ENCODE measurements at places on chromosomes 16 and 17.

DNA sequence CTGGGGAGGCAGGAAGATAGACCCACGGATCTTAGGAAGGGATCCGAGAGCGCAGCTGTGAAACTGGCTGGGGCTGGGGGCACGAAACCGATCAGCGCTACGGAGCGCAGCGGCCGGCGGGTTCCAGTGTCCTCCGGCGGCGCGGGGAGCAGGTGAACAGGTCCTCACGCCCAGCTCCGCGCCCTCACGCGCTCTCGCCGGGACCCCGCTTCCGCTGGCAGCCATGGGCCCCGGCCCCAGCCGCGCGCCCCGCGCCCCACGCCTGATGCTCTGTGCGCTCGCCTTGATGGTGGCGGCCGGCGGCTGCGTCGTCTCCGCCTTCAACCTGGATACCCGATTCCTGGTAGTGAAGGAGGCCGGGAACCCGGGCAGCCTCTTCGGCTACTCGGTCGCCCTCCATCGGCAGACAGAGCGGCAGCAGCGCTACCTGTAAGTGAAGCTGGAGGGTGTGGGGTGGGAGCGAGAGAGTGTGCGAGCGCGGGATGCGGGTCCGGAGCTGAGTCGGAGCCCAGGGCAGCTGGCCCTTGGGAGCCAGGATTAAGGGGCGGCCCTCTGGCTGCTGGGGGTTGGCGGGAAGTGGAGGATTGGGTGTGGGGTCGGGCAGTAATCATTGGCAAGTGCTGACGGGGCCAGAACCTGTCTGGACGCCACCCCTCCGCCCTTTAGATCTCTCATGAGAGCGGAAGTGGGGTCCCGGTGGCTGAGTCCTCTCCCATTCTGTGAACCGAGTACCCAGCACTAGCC lies 479 bp downstream of the ITGA3 start:
- peak; percentile 19 for DNase-seq

DNA sequence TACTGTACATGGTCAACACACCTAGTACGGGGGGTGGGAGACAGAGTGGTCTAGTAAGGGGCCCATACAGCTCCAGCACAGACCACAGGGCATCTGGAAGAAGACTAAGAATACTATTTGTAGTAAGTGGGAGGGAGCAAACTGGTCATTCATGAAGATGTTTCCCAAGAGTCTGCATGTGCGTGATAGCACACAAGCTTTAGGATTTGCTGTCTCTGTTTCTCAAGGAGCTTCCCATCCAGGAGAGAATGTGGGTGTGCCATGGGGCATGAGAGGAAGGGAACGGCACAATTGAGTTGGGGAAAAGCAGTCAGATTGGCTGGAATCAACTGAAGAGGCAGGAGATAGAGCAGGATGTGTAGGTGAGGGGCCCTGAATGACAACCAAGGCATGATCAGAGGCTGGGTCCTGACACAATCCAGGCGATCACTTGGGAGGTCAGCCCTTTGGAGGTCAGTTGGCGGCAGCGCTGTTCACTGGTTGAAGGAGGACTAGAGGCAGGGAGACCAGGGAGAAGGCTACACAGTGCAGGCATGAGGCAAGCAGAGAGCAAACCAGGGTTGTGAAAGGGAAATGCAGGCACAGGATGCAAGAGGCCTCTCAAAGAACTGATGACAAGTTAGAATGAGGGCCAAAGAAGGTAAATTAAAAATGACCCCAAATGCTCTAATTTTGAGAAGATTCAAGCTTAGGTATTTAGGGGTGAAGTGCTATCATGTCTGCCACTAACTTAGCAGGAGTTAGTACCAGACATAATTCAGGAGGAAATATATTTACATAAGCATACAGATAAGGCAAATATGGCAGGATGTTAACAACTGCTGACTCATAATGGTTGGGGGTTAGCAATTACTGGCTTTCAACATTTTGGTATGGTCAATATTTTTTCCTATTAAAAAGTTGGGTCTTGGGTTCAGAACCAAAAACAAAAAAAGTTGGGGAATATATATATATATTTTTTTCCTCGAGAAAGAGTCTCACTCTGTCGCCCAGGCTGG lies 10.3 kb downstream of the UBE2O start:
- DNase-seq = no peak

- no peak for DNase-seq
These were observed 383.6 kb downstream of the KCNJ2 start for GRCh38 chr17:70552982-70553334.

- DNase-seq = no peak
These were observed 542.2 kb downstream of the CDH11 start for GRCh38 chr16:64579712-64580111.

GRCh38 chr16:88888461-88889387 lies 22.3 kb upstream of the PABPN1L start:
- DNase-seq = no peak

DNA sequence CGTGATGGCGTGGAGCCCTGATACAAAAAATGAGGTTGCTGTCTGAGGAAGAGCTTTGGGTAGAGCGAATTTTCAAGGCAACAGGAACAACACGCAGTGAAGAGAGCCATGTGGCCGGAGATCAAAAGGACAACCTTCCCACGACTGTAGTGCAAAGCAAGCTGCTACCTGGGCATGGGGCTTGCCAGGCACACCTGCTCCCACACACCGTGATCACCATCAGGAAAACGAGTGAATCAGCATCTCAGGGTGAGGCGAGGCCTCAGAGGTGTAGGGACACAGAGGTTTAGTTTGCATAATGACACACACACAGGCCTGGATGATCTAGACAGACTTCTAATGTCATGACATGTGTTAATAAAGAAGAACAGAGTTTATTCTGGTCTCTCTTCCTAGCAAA lies 65.7 kb downstream of the PARN start:
- DNase-seq = no peak

- no peak for DNase-seq
These were observed at the start of gene SKAP1 for GRCh38 chr17:48429638-48430586. Gene SKAP1 (minus strand): TSS chr17:48430214.

DNA sequence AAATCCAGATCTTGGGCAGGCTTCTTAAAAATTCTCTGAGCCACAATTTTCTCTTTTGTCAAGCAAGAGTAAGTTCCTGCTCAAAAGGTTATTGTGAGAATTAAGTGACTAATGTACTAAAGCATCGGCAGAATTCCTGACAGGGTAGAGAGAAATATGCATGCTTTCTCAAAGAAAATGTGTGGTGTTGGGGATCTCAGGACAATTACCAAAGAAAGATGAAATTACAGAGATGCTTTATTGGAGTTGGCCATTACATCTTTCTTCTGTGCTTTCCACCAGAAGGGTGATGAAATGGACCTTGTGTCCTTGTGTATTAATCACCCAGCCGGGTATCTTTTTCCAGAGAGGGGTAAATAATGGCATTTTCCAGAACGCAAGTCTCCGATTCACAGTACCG lies 1.7 kb upstream of the USP43 start:
- DNase-seq = no peak

DNA sequence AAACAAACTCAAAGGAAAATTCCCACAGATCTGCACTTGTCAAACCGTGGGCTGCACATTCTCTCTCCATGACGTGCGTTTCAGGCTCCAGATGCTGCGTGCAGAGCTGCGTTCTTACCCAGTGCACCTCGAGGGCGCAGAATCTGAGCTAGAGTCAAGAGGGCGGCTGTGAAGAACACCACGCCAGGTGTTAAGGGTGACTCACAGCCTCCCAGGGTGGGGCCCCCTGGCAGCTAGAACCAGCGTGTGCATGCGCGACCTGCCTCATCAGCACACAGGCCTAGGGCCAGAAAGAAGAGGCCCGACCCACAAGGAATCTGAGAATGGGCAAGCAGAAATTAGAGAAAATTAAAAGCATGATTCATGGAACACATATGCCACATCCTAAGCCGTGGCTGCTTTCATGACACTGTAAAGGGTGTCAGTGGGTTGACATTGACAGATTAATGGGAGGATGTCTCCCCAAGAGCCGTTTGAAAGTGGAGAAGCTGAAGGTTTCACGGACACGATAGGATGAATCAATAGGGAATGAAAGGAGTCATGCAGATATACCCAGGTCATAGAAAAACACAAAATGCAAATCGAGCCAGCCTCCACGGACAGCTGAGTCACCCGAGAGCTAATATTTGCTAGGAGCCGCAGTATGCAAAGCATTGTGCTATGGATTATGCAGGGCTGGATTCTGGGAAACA lies 29.0 kb downstream of the MARCHF10 start:
- DNase-seq = no peak

GRCh38 chr17:63480826-63481487 lies 4.1 kb downstream of the ACE start:
- DNase-seq = no peak

DNA sequence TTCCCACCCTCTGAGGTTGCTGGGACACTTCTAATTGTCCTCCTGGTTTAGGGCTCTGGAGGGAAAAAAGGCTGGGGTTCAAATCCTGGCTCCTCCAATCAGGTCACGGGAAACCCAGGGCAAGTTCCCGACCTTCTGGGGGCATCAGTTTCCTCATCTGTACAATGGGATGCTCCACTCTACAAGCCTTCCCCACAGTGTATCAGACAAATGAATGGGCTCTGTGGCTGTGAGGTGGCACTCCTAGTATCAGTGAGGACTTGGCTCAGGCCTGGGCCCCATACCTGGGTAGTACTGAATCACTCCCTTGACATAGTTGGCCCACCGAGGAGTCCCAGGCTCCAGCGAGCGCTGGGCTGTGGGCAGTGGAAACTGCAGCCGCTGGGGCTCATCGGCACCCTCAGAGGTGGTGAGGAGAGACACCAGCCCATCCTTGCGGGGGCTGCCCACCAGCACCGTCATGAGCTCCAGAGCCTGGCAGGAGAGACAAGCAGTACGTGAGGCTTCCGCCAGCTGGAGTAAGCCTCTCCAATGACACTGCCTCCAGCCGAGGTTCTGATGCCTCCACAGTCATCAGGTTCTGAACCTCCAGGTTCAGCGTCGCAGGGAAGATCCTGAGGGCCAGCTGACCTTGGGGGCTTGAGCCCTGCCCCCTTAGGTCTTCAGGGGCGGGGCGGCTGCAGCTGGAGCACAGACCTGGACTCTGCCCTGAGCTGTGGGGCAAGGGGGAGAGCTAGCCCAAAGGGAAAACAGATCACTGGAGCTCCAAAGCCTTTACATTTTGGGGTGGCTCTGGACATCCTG lies 1.2 kb downstream of the GALK1 start:
- DNase-seq = no peak

DNA sequence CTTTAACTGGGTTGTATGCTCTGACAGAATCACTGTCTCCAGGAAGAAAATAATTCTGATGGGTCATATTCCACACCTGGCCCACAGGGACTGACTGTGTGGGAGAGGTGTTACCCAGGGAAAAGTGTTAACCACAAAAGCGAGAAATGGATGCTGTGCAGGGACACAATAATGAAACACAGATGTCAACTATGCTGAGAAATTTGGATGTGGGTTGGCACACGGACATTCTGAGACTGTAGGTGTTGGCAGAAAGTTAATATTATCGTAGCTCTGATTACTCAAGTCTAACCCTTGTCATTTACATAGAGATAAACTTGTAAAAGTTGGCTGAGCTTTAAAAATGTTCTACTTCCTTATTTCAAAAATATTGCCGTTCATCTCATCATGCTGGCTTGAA lies 19.6 kb downstream of the TMC5 start:
- no peak for DNase-seq

- no peak for DNase-seq
These were observed 36.9 kb downstream of the SOCS3 start for GRCh38 chr17:78322858-78323455.

- no peak for DNase-seq
These were observed 15.9 kb downstream of the B9D1 start for GRCh38 chr17:19346351-19347255.

DNA sequence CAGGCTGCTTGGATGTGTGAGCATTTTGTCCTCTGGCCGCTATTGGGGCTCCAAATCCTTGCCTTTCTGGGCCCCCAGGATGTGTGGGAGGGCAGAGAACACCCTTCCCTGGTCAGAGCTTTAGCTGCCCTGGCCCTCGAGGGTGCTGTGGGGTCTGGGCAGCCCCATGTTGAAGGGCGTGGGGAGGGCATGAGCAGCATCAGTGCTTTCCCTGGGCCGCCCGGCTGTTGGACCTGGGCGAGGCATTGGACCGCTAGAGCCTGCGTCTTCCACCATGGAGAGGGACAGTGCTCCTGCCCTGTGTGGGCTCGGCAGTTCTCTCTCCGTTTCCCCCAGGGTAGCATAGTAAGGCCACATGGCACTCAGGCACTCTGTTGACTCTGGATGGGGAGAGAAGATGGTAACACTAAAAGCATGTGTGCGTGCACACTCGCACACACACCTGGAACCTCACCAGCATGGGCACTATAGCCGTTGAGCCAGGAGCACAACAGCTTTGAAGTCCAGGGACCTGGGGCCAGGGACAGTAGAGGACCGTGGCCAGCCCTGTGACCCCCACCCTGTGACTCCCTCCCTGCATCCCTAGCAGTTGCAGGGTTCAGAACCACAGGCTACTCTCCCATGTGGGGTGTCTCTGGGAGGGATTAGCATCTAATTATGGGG lies 6.6 kb downstream of the ADAD2 start:
- DNase-seq = no peak

DNA sequence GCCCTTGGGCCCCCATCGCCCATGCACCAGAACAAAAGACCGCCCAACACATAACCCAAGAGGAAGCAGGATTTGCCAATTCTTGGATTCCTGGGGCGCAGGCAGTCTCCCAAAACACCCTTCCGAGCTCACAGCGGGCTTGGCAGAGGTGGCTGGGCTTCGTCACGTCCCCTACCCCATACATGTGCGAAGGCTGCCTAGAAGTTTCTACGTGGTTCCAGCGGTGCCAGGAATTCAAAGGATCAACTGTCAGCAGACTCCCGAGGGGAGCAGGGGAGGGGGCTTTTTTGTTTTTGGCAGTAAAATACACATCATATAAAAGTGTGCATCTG lies 80.8 kb upstream of the PLCG2 start:
- no peak for DNase-seq

DNA sequence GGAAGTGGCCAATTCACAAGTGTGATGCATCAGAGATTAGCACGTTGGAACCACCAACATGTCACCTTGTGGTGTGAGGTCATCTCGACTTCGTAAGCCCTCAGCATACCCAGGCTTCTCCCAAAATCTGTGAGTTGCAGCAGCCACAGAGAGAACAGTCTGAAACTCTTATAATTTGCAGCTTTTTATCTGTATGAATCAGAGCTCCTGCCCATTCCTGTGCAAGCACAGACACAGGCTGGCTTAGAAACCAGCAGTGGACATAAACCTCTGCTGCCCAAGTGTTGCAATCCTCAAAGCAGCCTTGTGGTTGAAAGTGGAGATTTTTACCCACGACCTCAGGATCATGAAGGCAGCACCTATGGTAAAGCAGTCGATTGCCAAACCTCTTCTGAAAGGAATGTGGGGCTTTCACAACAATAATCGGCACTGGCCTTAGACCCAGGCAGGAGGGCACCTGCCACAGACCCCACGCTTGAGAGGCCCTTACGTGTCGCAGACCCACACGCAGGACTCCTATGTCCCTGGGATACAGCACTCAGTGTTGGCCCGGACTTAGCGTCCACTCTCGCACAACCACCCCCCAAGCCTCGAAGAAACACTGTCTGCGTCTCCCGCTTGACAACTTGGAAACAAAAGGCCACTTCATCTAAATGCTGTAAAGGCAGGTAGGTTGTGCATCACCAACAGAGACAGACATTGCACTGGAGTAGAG lies 24.5 kb upstream of the OSGIN1 start:
- no peak for DNase-seq

GRCh38 chr17:82112181-82112913 lies 14.3 kb upstream of the FASN start:
- no peak for DNase-seq
